ENCODE measurements at places on chromosomes 12 and 14.
A peak's percentile ranks its signal among the peaks of the same experiment; 100 is the strongest.

DNA sequence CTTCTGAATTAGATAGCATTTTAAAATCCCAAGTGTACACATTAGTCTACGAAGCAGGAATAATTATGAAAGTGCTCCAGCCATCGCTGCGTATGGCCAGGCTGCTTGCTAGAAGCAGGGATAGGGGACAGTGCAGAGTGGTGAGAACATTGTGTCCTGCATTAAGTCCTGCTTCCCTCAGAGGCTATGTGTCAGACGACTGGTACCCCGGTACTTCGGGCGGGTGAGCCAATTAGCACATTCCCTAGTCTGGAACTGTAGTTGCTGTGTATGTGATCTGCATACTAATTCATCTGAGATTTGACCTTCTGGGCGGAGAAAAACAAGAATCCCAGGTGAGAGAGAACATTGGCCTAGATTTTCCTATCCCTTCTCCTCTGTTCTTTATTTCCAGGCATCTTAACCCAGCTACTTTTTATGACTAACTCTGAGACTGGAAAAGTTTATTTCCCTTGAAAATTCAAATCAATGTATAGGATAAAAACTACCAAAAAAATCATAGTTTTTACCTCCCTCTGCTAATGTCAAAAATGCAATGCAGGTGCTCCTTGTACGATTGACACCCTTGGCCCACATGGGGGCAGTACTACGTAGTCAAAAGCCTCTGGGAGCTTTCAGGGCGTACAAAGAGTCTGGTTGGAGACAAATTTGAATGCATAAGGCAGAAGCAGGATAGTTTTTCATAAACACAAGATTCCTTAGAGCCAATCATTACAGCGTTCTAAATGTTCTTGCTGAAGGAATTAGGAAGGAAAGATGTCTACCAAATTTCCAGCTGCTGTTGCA is 764.3 kb downstream of the NOVA1 start:
- DNase-seq, result no peak

DNA sequence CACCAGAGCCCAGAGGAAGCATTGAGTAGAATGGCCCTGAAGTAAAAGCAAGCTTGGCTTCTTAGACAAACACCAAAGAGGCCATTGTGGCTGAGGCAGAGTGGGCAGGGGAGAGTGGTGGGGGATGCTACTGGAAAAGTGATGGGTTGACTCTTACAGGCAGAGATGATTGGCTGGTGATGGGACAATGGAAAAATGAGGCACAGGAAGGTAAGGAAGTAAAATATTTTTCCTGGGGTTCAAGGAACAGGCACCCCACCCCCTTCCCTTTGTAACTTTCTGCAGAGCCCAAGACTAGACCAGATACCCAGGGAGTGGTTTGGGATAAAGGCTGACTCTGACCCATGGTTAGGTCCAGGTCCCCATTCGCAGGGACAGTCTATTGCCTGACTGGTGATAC is 34.9 kb upstream of the COL2A1 start:
- no peak for DNase-seq

GRCh38 chr14:95485222-95485819 is 31.1 kb downstream of the SYNE3 start:
- no peak for DNase-seq

- no peak for DNase-seq
Measured at GRCh38 chr14:79721399-79722084, 489.8 kb downstream of the DIO2 start.

GRCh38 chr12:55694188-55694515 is 13.6 kb downstream of the ITGA7 start:
- no peak for DNase-seq

GRCh38 chr14:106605548-106606448 is 1079.4 kb downstream of the TMEM121 start:
- peak; percentile 59 for DNase-seq

GRCh38 chr14:100305324-100306100 is 732 bp downstream of the SLC25A29 start:
- no peak for DNase-seq

- DNase-seq, result no peak
Measured at GRCh38 chr14:73775339-73776193, 61.4 kb upstream of the PNMA1 start.

DNA sequence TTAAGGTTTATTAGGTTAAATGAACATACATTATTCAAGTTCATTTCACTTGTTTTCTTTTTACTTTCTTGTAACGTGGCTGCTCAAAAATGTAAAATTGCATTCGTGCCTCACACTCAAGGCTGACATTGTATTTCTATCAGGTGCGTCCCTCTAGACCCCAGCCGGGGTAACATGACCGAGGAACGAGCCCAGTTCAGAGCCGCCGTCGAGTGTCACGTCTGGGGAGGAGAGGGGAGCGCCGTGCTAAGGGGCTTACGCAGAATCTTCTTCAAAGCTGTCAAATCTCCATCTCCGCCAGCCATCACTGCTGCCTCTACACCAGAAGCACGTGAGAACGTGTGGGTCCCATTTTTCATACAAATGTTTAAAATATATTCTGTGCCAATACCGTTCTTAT is 170.6 kb downstream of the RIMBP2 start:
- DNase-seq, result no peak

- no peak for DNase-seq
Measured at GRCh38 chr14:99619835-99620834, 16.1 kb upstream of the CCDC85C start.

Measured in stimulated activated naive CD4-positive, alpha-beta T cell (primary cell).